ENCODE measurements at places on chromosomes 4 and X.

DNA sequence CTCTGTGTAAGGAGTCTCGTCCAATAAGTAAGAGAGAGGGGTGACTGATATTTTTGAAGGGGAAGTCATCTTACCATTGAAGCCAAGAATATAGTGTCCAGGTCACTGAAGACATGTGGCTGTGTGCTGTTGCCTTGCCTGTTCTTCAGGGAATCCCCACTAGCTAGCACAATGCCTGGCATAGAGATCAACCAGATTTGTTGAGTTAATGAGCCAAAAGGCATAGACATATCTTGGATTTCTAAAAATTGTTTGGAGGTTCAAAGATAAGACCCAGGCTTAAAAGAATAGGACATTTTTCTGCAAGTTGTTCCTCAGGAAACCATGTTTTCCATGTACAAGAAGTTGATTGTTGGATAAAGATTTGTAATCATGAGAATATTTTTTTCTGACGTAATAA is 119.3 kb upstream of the DKK2 start:
- DNase-seq, result no peak

DNA sequence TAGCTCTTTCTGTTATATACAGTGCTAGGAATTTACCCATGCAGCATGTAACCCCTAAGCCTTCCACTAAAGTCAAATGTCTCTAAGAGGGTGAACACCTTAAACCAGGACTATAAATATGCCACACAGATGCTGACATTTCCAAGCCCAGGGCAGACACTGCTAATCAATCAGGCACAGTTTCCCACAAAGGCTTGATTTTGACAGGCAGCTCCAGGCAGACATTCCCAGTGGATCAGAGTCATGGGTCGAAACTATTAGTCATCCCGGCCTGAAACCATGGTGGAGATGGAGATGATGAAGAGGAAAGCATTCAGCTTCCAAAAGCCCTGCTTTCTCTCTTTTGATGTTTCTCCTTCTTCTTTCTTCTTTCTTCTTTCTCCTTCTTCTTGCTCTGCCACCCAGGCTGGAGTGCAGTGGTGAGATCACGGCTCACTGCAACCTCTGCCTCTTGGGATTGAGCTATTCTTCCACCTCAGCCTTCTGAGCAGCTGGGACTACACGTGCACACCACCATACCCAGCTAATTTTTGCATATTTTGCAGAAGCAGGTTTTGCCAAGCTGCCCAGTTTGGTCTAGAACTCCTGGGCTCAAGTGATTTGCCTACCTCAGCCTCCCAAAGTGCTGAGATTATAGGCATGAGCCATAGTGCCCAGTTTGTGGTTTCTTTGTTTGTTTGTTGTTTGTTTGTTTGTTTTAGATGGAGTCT is 21.0 kb upstream of the SORCS2 start:
- DNase-seq, result no peak

- DNase-seq, result no peak
Observed at GRCh38 chr4:62015043-62015739, 815.1 kb downstream of the ADGRL3 start.

GRCh38 chr4:157095716-157096115 is 19.8 kb downstream of the GLRB start:
- DNase-seq, result no peak

- no peak for DNase-seq
Observed at GRCh38 chr4:819401-820229, 6.3 kb downstream of the CPLX1 start.
